ENCODE measurements at places on chromosomes 5 and 9.

- no peak for DNase-seq
Observed at GRCh38 chr9:6960777-6961176, 203.0 kb downstream of the KDM4C start.

DNA sequence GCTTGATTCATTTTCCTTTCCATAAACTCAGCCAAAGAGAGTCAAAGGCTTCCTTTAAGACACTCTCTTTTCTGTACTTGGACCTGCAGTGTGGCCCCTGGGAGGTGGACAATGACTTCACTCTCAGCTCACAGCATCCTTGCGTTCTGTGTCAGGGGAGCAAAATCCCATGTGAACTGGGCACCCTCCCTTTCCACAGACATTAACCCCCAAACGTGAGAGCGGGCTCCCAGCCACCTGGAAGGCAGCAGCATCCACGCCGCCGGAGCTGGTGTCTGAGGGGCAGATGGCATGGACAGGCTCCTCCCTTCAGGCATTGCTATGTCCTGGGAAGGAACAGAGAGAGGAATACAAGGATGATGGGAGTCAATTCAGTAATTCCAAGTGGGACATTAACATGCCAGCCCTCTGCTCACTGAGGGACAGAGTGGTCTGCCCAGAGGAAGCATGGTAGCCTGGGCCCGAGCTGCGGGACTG lies 39.5 kb downstream of the TRIP13 start:
- DNase-seq: no peak

- DNase-seq: no peak
Observed at GRCh38 chr5:160507221-160507721, 85.6 kb downstream of the PTTG1 start.

DNA sequence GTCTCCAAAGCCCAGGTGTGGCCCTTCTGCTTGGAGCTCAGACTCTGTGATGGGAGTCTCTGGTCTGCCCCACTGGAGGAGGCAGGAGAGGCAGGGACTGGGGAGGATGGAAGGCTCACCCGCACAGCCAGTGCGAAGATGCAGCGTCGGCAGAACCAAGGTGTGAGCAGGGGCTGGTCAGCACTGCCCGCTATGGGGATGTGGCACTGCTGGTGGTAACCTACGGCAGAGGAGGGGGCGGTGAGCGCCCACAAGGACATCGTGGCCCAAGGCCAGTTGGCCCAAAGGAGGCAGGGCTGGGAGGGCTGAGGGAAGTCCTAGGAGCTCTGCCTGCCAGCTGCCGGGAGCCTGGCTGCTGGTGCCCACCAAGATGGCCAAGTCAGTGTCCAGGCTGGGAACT lies 7.3 kb downstream of the PHF19 start:
- no peak for DNase-seq

GRCh38 chr9:19788152-19788551 lies 685 bp downstream of the SLC24A2 start:
- DNase-seq: no peak

DNA sequence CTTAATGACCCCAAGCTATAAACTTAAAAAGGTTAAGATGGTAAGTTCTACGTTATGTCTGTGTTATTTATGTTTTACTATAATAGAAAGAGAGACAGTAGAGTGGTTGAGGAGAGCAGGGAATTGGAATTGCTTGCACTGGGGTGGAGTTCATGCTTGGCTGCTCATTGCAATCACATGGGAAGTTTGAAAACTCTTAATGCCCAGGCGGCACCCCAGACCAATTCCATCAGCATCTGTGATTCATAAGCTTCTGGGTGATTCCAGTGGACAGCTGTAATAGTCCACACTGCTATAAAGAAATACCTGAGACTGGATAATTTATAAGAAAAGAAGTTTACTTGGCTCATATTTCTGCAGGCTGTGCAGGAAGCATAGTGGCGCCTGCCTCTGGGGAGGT lies 323.9 kb upstream of the MSX2 start:
- DNase-seq: no peak

DNA sequence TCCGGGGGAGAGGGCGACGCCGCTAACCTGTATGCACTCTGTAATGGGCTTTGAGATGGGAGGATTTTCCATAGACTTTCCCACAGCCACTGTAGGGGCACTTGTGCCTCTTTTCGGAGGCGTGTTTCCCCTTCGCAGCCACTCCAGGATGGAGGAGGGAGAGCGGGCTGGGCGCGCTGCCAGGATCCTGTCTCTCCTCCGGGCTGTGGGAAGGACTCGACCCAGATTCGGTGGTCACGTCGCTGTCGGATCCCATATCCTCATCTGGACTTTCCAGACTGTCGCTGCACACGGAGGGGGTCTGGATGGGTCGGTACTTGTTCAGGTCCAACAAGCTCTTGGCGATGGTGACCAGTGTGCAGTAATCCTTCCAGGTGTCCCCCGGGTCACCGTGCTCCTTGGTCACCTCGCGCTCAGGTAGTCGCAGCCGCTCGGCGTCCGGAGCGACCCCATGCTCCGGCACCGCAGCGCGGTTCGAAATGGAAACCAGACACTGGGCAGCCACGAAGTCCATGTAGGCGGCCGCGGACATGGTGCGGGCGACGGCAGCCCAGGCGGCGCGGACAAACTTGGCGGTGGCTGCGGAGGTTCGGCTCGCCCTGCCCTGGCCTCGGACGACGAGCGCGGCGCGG lies 1.5 kb downstream of the KLF9 start:
- DNase-seq: peak; percentile 59

GRCh38 chr5:143251190-143251589 lies 152.3 kb downstream of the NR3C1 start:
- DNase-seq: no peak

DNA sequence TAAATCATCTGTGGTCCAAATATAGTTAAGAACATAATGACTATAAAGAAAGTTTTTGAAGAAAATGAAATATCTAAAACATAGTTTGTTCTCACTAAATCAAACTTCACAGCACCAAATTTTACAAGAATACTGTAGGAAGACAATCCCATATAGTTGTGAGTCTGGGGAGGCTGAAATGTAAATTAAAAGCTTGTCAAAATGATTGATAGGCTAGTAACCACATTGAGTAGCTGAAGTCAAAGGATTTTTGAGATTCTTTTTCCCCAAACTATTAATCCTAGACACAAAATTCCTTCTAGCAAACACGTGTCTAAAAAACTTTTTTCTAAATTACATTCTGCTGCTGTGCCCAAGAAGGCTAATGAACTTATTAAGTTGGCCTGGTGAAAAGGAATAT lies 13.0 kb downstream of the BHMT start:
- no peak for DNase-seq

GRCh38 chr5:109701792-109702191 lies 12.1 kb downstream of the MAN2A1 start:
- no peak for DNase-seq

DNA sequence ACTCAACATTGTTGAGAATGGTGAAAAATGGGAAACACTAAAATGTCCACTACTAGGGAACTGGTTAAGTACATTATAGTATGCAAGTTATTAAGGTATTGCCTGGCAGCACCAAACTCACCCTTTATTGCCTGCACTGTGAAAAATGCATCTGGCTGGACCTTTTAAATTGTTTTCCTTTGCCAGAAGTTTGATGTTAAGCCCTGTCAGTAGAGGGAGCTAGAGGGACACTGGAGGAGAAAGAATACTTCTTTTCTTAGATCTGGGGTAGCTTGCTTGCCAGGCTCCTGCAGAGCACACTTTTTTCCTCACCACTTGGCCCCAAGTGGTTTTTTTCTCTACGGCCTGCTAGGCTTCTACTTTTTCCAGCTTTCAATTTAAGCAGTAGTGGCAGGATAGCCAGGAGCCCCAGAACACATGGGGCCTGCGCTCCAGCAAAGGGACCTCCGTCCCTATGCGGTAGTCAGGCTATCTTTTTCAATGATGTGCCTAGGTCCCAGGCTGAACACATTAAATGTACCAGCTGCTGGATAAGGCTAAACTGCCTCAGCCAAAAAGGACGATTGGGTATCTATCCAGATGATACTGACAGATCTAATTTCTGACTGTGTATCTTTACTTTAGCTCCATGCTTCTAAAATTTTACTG lies 8.0 kb upstream of the HABP4 start:
- DNase-seq: no peak

DNA sequence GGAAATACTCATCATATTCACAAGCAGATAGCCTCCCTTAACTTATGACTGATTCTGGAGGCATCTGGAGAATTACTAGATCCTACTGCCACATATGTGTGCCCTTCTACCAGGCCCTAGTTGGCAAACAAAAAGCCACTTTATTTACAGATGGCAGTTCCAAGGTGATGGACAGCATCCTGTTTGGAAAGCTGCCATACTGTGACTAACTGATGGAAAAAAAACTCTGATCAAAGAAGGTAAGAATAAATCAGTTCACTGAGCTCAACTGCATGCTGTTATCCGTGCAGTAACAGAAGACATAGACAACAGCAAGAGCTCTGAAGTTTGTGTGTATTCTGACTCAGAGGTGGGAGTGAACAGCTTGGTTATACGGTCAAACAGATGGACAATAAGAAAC lies 279.8 kb upstream of the POU5F2 start:
- no peak for DNase-seq

GRCh38 chr9:133509179-133510083 lies 15.3 kb downstream of the MYMK start:
- DNase-seq: no peak

DNA sequence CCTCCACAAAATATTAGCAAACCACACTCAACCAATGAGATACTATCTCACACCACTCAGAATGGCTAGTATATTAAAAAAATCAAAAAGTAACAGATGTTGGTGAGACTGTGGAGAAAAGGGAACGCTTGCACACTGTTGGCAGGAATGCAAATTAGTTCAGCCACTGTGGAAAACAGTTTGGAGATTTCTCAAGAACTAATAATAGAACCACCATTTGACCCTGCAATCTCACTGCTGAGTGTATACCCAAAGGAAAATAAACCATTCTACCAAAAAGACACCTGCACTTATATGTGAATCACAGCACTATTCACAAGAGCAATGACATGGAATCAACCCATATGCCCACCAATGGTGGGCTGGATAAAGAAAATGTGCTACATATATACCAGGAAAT lies 393.5 kb downstream of the PDE4D start:
- no peak for DNase-seq

DNA sequence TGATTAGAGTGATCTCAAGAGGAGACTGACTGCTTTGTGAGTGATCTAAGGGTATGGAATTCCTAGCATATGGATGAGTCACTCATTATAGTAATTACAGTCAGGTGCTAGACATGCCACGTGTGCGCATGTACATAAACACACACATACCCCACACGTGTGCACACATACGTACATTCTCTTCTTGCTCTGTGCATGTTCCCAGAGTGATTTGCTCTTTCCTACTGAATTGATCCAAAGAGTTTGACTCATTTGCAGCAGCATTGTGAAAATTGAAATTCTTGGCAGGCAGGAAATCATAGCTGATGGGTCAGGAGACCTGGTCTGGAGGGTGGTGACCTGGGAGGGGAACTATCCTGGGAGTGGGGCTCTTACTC lies 63.8 kb downstream of the ANGPTL2 start:
- DNase-seq: no peak

DNA sequence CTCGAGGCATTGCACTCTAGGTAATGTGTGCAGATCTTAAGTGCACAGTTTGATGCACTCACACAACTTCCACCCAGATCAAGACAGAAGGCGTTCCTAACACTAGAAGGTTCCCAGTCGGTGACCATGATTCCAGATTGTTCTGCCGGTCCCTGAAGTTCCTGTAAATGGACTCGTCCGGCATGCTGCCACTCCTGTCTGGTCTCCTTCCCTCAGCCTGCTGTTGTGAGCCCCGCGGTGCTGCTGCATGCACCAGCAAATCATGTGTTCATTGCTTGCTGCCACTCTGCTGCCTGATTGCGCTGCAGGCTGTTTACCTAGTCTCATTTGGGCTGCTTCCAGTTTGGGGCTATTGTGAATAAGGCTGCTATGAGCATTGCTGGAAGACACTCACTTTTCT lies 11.5 kb downstream of the STKLD1 start:
- DNase-seq: no peak

GRCh38 chr9:124477648-124478285 lies 27.5 kb downstream of the ADGRD2 start:
- DNase-seq: no peak

GRCh38 chr5:142512043-142513042 lies 173.5 kb downstream of the FGF1 start:
- DNase-seq: no peak

GRCh38 chr9:116381350-116381749 lies 227.8 kb downstream of the PAPPA start:
- no peak for DNase-seq

DNA sequence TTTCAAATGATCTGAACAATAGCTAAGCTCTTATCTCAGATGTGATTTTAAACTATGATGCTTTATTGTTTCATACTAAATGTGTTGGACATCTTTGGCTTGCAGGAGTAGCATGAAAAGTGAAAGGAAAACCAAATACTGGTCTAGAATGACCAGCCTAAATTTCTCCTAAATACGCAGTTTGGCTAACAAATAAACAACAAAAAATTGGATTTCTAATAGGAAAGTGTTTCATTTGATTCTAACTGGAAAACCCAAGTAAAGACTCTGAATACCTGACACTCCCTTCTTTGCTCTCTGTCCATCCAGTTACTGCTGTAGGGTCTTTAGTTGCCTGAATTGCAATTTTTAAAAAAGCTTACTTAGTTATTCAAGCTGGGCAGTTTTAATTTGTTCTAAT lies 111.7 kb upstream of the ACOT12 start:
- DNase-seq: no peak

DNA sequence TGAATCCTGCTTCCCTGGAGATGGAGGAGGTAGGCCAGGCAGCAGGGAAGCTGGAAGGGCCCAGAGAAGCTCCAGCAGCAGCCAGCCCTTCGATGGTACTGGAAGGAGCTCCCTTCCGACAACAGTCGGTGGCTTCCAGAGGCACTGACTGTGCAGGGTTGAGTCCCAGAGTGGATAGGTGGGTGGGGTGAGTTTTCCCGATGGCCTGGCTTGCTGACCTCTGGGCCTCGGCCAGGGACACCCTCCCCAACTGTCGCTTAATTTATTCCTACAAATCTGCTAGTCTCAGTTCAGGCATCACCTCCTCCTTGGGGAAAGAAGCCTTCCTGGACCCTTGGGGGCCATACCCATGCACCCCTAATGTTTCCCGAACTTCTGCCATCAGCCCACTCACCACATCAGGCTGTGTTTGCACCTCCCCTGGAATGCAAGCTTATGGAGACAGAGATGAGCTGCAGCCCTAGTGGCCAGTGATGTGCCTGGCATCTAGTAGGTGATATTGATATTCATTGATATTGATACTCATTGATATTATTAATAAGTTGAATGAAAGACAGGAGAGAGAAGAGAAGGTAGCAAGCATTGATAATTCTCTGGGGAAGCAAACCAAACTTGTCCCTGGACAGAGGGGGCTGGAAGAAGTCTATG lies 104.6 kb upstream of the BOD1 start:
- no peak for DNase-seq

- no peak for DNase-seq
Observed at GRCh38 chr9:89595646-89596045, 9.2 kb upstream of the GADD45G start.

- DNase-seq: no peak
Observed at GRCh38 chr5:142219146-142219545, 105.7 kb downstream of the SPRY4 start.

- no peak for DNase-seq
Observed at GRCh38 chr9:83920469-83920926, 734 bp downstream of the KIF27 start.

- no peak for DNase-seq
Observed at GRCh38 chr9:91790917-91791316, 159.1 kb downstream of the ROR2 start.
